ENCODE measurements at places on chromosomes 2 and 18.
A peak's percentile ranks its signal among the peaks of the same experiment; 100 is the strongest.

GRCh38 chr18:26536664-26537063, 11.7 kb downstream of the KCTD1 start:
- DNase-seq, result no peak

DNA sequence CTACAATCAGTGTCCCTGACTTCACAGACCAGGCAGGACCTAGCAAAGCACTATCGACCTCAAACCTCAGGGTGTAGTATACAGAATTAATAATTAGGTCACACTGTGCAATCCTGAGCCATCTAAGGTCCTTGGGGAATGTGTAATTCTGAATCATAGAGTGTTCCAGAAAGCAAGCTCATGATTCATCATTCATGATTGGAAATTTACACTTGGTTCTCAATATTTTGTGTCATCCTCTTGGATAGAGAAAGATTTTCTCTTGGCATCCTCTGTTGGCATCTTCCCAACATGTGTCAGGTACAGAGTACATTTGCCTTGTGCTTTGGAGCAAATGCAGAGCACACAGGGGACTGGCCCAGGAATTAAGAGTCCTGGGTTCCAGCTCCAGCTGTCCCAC, 245.0 kb upstream of the NT5C1B start:
- DNase-seq, result no peak

- no peak for DNase-seq
Measured at GRCh38 chr2:222594679-222595078, 61.2 kb downstream of the FARSB start.

DNA sequence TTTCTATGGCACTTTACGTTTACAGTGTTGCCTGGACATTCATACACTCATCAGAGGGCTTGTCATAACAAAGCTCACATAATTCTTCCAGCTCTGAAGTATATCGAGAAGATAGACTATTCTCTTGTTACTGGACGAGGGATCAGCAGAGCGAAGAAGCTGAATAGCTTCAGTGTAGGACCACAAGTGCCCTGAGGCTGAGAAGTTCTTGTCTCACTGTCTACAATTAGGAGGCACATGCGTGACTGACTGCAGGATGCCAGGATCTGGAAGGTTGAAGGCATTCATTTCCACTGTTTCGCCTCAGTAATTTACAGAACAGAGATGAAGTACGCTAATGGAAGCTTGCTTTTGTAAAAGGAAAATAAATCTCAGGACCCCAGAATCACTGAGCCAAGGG, 9.6 kb downstream of the SH3YL1 start:
- no peak for DNase-seq

DNA sequence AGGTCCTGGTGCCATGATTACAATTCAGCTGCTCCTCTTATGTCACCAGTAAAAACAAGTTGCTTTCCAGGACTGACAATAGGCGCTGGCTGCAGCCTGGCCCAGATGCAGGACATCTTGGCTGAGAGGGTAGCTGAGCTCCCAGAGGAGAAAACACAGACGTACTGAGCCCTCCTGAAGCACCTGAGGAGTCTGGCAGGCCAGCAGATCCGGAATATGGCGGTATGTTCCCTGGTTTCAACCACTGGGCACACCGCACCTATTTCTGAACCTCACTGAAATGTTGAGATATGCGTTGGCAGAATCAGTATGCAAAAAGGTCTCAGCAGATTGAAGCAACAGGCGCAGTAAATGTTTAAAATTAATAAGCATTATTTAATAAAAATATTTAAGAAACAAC, 73.1 kb upstream of the BZW1 start:
- no peak for DNase-seq

DNA sequence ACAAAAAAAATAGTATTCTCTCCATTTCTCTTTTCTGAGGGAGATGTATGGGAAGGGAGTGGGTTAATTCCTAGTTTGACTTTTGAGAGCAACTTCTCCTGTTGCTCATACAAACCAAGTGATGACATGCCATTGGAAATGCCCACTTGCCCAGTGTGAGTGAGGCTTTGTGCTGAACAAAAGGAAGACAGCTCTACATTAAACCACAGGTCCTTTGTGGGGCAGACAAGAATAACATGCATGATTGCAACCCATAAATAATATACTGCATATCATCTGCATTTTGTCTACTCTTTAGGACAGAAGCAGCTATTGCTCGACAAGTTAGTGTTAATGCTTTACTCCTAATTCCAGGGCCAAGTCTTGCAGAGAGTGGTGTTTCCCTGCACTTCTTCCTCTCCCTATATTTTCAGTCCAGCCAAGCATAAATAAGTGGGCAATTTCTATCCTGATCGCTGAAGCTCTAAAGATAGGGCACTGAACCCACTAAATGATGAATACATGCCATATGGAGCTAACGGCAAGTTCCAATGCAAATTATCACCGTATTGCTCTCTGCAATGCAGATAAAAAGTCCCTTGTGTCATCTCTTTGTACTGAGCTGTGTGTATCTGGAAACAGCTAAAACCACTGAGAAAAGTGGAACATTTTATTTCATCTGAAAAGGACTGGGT, 19.4 kb upstream of the EHBP1 start:
- DNase-seq, result no peak

- DNase-seq, result no peak
Measured at GRCh38 chr18:74197705-74198341, 49.5 kb downstream of the TIMM21 start.

DNA sequence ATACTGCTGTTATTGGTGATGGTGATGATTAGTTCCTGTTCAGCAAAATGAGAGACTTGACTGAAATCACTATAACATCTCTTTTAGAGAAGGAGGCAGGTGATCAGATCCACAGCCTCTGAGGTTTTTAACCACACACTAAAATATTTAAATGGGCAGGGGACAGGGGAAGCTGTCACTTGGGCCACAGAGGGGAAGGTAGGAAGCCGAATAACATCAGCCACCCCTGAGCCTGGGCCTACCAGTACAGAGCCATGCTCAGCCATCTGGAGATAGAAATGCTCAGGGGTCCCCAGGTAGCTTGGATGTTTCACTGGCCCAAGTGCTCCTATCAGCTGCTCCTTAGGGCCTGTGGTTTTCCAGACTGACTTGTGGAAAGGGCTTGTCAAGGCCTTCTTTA, 122.3 kb downstream of the MRO start:
- no peak for DNase-seq

- no peak for DNase-seq
Measured at GRCh38 chr2:237413777-237414661, at the start of gene COL6A3. COL6A3 (minus strand) TSS chr2:237414164; CDS start chr2:237396817, 17,347 bp downstream.

- no peak for DNase-seq
Measured at GRCh38 chr2:129907256-129907998, 72.0 kb upstream of the RAB6C start.

- no peak for DNase-seq
Measured at GRCh38 chr2:202375033-202375608, 1.0 kb upstream of the BMPR2 start.

- DNase-seq, result no peak
Measured at GRCh38 chr2:191257934-191258333, 12.7 kb downstream of the MYO1B start.

DNA sequence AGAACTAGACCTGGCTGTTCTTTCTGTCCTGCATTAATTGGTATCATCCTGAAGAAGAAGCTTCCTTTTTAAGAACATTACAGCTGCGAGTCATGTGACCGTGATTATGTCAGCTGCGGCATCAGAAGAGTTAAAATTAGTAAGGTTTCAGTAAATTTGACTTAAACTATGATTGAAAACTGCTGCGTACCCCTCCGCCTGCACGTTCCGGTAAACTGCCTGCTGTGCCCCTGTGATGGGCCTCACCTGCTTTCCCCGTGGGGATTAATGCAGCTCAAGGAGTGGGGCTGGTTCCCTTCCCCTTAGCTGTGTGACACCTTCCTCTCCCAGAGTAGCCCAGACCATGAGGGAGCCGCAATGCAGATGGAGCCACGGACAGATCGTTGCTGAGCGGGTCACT, 36.1 kb upstream of the MYO3B start:
- DNase-seq, result no peak

- DNase-seq, result no peak
Measured at GRCh38 chr2:12702168-12703121, 14.3 kb upstream of the TRIB2 start.

GRCh38 chr2:40244675-40245074, 207.2 kb downstream of the SLC8A1 start:
- DNase-seq, result peak; percentile 57

DNA sequence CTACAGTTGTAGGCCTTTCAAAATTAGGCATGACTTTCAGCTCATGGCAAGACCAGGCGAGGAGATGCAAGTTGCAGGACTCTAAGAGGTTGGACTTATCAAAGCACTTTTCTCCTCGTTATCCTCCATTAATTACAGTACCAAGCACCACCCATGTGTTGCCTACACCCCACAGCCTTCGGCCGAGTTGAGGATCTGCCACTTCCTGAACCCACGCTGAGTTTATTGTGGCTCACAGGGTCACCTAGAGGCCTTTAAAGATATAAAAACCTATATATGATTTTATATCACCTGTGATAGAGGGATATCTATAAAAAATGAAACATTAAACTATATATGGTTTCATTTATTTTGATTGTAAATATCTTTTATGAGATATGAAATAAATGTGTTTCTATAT, 2.6 kb downstream of the UGT1A10 start:
- DNase-seq, result no peak

DNA sequence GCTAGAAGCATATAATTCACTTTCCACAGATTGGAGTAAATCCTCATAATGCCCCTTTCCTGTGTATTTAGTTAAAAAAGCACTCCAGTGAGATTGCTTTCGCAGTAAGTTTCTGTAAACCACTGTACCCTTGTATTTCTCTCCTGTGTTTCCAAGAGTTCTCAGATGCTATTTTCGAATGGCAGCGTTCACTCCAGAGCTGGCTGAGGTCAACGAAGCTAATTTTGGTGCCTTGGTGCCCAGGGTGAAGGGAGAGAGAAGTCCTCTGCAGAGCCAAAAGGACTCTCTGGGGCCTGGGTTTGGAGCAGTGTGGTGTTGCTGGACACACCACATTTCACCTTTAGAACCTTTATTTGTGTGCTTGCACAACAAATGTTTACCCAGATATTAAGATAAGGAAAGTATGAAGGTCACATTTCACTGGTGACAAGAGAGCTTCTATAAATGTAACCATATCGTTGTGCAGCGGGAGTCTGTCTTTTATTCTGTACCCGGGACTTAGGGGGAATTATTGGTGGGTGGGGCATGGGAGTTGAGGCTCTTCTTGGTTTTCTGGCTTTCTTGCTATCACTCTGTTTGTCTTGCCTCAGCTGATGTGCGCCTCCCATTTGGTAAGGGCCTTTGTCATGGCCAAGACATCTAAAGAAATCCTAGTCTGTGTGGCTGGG, 9.9 kb downstream of the EPAS1 start:
- DNase-seq, result peak; percentile 69

- no peak for DNase-seq
Measured at GRCh38 chr18:21960189-21960588, 209.2 kb upstream of the GATA6 start.

GRCh38 chr2:973129-973528, 22.5 kb downstream of the SNTG2 start:
- no peak for DNase-seq

DNA sequence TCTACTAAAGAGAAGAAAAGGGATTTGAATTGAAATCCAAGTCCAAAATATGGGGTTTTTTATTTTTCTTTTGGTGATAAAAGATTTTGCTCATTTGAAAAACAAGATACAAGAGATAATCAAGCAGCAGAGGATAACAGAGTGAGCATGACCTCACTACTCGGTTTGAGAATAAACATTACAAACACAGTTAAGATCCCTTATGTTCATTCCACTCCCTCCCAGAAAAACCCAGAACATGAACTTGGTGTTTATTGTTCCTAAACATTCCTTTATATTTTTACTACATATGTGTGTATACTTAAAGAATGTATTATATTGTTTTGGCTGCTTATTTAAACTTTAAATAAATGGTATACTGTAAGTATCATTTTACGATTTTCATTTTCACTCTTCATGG, 146.6 kb upstream of the CHAC2 start:
- DNase-seq, result no peak

DNA sequence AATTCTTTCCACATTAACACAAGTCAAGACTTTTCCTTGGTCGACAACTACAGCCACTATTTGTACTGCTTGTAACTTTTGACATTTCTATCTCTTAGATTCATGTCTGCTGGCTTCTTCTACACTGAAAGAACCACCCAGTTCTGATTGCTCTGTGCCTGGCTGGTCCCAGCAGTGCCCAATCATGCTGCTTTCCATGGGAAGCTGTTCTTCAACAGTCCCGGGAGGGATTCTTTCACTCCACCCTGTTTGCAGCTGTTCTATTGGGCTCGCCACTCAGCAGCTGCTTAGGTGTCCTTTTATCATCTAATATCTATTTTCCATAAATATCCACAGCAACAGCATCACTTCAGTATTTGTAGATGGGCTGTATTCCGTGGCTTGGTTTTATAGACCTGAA, 471.1 kb upstream of the SMIM21 start:
- no peak for DNase-seq

- no peak for DNase-seq
Measured at GRCh38 chr18:75097491-75098225, 111.3 kb downstream of the PTGR3 start.

DNA sequence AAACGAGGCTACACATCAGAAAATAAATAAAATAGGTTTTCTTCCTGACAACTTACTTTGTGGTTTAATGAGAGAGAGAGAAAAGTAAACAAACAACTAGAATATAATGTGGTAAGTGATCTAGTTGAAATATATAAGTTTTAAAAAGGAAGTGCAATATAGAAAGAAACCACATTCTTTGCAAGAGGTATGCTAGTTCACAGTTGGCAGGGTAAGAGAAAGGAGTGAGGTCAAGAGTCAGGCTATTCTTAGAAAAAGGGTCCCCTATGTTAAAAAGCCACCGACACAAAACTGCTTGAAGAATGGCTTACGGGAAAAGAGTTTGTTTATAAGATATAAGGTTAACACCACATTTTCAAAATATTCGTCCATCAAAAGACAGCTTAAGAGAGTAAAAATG, 462.1 kb downstream of the ERBB4 start:
- no peak for DNase-seq

Data from NCI-H2029 treated with DMSO at 0.1 percent for 48 hours (cell line).